ENCODE measurements at places on chromosomes 1 and 21. TPM values are rescaled to one million over a fixed set of nuclear protein-coding genes. Genes with fewer than 3 reads are reported as not detected.

- H3K27ac ChIP-seq: no peak overlapping the region
- no peak for DNase-seq
- H3K4me1 ChIP-seq: no peaks in the 10 kb centered on the region
- no peak overlapping the region for H3K4me3 ChIP-seq
- H3K27me3 ChIP-seq: no peaks in the 10 kb centered on the region
- H3K36me3 ChIP-seq: no peaks in the 10 kb centered on the region
Observed at GRCh38 chr21:25420831-25421230, 186.4 kb downstream of the MRPL39 start.

DNA sequence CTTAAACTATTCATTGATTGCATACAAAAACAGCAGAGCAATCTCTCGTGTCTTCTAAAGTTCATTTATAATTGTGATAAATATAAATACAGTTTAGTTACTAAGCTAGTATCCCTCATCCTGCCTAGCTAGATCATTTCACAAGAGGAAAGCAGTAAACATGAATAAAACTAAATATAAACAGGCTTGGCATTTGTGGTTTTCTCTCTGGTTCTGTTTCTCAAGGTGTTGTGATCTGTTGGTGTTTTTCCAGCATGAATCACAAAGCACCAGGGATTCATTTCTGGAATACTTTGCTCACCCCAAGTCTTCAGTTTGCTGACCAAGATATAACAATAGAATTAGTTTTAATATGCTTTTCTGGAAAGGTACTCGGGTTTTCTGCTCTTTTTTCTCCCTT lies 32.7 kb upstream of the GLIS1 start:
- H3K4me1 ChIP-seq: no peaks in the 10 kb centered on the region
- H3K27me3 ChIP-seq: no peaks in the 10 kb centered on the region
- H3K36me3 ChIP-seq: peaks cover 9% of the 10 kb centered on the region
- H3K27ac ChIP-seq: no peak overlapping the region
- H3K4me3 ChIP-seq: no peak overlapping the region
- no peak for DNase-seq

- H3K36me3 ChIP-seq: peaks cover 14% of the 10 kb centered on the region
- H3K27me3 ChIP-seq: no peaks in the 10 kb centered on the region
- H3K4me1 ChIP-seq: peaks cover 8% of the 10 kb centered on the region
- H3K4me3 ChIP-seq: no peak overlapping the region
- DNase-seq: no peak
- no peak overlapping the region for H3K27ac ChIP-seq
Observed at GRCh38 chr1:215594640-215595039, 27.5 kb downstream of the KCTD3 start.

DNA sequence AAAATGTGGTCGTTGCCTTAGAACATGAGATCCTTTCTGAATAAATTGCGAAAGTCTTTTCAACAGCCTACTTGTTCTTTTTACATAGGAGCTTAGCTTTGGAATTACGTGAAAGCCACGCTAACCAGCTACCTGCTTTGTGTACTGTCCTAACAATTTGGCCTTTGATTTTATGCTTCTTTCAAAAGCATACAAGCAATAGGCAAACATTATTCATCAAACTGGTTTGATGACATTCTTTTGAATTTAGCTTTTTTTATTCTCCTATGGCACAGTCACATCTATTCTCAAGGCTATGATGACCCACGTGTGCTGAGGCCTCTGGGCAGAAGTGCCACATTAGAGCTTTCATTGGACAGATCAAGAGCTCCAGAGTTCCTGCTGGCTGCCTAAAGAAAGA lies 178.0 kb upstream of the DPT start:
- H3K36me3 ChIP-seq: no peaks in the 10 kb centered on the region
- DNase-seq: no peak
- H3K4me1 ChIP-seq: no peaks in the 10 kb centered on the region
- no peak overlapping the region for H3K27ac ChIP-seq
- no peaks in the 10 kb centered on the region for H3K27me3 ChIP-seq
- H3K4me3 ChIP-seq: no peak overlapping the region

- DNase-seq: no peak
- no peaks in the 10 kb centered on the region for H3K27me3 ChIP-seq
- no peak overlapping the region for H3K27ac ChIP-seq
- H3K4me1 ChIP-seq: no peaks in the 10 kb centered on the region
Observed at GRCh38 chr1:87929906-87930305, 601.2 kb downstream of the LMO4 start.

DNA sequence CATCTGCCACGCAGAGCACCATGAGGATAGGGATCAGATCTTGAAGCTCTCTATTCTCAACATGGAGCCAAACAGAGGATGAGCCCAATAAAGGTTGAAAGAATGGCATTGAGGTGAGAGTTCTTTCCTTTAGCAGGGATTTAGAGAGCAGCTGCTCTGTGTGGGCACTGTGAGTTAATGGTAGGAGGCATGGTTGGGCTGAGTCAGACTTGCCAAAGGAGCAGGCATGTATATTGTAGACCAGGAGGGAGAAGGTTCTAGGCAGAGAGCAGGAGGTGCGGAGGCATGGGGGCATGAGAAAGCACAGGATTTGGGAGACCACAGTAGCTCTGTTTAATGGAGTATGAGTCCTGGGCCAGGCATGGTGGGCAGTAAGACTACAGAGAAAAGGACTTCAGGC lies 32.0 kb downstream of the TMEM53 start:
- H3K36me3 ChIP-seq: peaks cover 15% of the 10 kb centered on the region
- H3K4me3 ChIP-seq: no peak overlapping the region
- peaks cover 51% of the 10 kb centered on the region for H3K4me1 ChIP-seq
- H3K27me3 ChIP-seq: no peaks in the 10 kb centered on the region
- DNase-seq: no peak
- H3K27ac ChIP-seq: no peak overlapping the region

Gene ATP5PO
- polyA plus RNA-seq: 157 TPM

GRCh38 chr1:68047659-68048026 lies 2.8 kb downstream of the DIRAS3 start:
- H3K4me3 ChIP-seq: no peak overlapping the region
- H3K4me1 ChIP-seq: no peaks in the 10 kb centered on the region
- DNase-seq: no peak
- no peaks in the 10 kb centered on the region for H3K27me3 ChIP-seq
- no peaks in the 10 kb centered on the region for H3K36me3 ChIP-seq

Gene TRIM58
- 0.06 TPM for polyA plus RNA-seq

DNA sequence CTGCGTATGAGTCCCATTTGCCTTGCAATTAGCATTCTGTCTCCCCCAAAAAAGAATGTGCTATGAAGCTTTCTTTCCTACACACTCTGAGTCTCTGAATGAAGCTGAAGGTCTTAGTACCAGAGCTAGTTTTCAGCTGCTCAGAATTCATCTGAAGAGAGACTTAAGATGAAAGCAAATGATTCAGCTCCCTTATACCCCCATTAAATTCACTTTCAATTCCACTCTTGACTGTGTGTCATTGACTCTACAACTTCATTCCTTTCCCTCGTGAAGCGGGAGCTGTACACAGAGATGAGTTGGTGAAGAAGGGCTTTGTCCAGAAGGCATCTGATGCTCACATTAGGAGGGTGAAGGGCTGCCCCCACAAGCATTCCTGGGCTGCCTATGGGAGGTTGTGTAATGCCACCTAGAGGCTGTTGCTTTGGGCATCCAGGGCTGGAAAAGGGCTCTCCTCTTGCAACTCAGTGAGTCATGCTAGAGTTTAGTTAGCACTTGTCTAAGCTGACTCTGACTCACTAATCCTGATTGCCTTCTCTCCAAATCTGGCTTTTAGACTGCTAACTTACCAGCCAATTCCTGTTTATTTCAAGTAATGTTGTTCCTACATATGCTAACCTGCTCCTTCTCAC lies 1.8 kb downstream of the SPRR1B start:
- no peaks in the 10 kb centered on the region for H3K27me3 ChIP-seq
- H3K27ac ChIP-seq: no peak overlapping the region
- DNase-seq: no peak
- H3K36me3 ChIP-seq: no peaks in the 10 kb centered on the region
- H3K4me1 ChIP-seq: no peaks in the 10 kb centered on the region
- H3K4me3 ChIP-seq: no peak overlapping the region

Gene SCP2
- 330 TPM for polyA plus RNA-seq

Gene CLDN8
- polyA plus RNA-seq: 0.10 TPM

DNA sequence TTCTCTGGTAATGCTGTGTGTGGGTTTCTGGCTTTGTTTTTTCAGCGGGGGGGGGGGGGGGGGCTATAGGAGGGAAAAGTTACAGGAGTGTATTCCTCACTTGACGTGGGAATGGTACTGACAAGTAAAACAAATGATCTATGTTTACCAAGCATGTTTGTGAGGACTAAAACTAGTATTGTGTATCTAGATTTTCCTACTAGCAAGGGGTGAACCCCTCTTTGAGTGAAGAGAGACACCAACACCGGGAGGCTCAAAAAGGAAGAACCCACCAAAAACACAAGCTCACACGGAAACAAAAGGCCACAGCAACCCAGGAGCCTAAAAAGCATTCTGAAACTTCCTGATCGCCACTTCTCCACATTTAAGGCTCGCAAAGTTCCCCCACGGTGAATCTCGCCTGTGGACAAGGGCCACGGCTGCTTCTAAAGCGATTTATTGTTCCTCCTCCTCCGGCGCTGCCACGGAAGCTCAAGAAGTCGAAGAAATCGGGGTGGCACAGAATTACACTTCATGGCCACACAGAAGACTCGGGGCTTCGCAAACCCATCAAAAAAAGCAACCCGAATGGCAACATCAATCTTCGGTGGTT lies 703 bp downstream of the PUM1 start:
- no peaks in the 10 kb centered on the region for H3K36me3 ChIP-seq
- peaks cover 6% of the 10 kb centered on the region for H3K4me1 ChIP-seq
- H3K27ac ChIP-seq: peak overlapping the region; percentile 97
- H3K4me3 ChIP-seq: peak overlapping the region; percentile 97
- no peaks in the 10 kb centered on the region for H3K27me3 ChIP-seq

GRCh38 chr1:111618081-111618480 lies 1.5 kb upstream of the RAP1A start:
- no peaks in the 10 kb centered on the region for H3K27me3 ChIP-seq
- H3K4me3 ChIP-seq: no peak overlapping the region
- H3K4me1 ChIP-seq: peaks cover 17% of the 10 kb centered on the region
- no peak for DNase-seq
- no peaks in the 10 kb centered on the region for H3K36me3 ChIP-seq

- H3K27me3 ChIP-seq: peaks cover 10% of the 10 kb centered on the region
- no peaks in the 10 kb centered on the region for H3K36me3 ChIP-seq
- H3K4me3 ChIP-seq: no peak overlapping the region
- DNase-seq: no peak
- H3K27ac ChIP-seq: no peak overlapping the region
Observed at GRCh38 chr1:205449750-205450443, 5.9 kb downstream of the BLACAT1 start.

Gene SERTAD4
- polyA plus RNA-seq: not detected

Gene TMEM125
- 0.21 TPM for polyA plus RNA-seq

- H3K4me3 ChIP-seq: no peak overlapping the region
- H3K4me1 ChIP-seq: no peaks in the 10 kb centered on the region
- H3K27ac ChIP-seq: no peak overlapping the region
- H3K27me3 ChIP-seq: no peaks in the 10 kb centered on the region
- no peaks in the 10 kb centered on the region for H3K36me3 ChIP-seq
- DNase-seq: no peak
Observed at GRCh38 chr1:96634883-96635282, 86.7 kb upstream of the PTBP2 start.

DNA sequence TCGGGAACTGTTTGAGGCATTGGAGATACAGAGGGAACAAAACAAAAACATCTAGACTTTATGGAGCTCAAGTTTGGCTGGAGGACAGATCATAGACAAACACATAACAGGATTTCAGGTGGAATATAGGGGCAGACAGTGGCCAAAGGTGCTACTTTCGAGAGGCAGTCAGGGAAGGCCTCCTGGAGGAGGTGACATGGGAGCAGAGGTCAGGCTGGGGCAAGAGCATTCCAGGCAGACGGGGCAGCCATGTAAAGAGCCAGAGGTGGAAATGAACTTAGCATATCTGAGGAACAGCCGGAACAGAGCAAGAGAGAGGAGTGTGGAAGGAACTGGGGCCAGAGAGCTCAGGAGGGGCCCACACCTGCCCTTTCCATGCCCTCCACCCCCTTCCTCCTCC lies 122.3 kb downstream of the DMRTB1 start:
- DNase-seq: no peak
- no peaks in the 10 kb centered on the region for H3K27me3 ChIP-seq
- no peak overlapping the region for H3K27ac ChIP-seq
- H3K4me1 ChIP-seq: no peaks in the 10 kb centered on the region
- H3K36me3 ChIP-seq: no peaks in the 10 kb centered on the region

- H3K4me1 ChIP-seq: peaks cover 20% of the 10 kb centered on the region
- DNase-seq: no peak
- no peak overlapping the region for H3K27ac ChIP-seq
- no peaks in the 10 kb centered on the region for H3K36me3 ChIP-seq
Observed at GRCh38 chr21:42671778-42672593, 18.6 kb downstream of the PDE9A start.

DNA sequence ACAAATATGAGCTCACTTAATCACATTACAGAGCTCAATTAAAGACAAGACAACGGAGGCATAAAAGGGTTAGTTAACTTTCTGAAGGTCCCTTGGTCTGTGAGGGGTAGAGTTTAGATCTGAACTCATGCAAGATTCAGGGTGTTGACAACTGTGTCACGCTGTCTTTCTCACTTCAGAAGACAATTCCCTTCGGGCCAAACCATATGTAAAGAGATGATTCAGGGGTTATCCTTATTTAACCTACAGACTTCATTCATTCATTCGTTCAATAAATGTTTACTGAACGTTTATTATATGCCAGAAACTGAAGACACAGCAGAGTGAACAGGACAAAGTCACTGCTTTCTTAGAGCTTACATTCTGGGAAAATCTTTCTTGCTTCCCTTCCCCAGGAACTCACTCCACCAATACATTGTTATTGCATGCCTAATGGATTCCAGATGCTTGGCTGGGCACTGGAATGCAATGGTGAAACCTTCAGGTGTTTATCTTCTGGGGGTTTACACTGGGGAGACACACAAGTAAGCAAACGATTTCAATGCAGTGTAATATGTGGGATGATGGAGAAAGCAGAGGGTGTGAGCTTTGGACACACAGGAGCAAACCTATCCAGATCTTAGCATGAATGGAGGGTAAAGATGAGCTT lies 6.4 kb downstream of the XCL1 start:
- no peak for DNase-seq
- no peak overlapping the region for H3K4me3 ChIP-seq
- no peaks in the 10 kb centered on the region for H3K4me1 ChIP-seq
- H3K27me3 ChIP-seq: no peaks in the 10 kb centered on the region
- no peaks in the 10 kb centered on the region for H3K36me3 ChIP-seq

Gene FMO5
- 36.0 TPM for polyA plus RNA-seq

- no peaks in the 10 kb centered on the region for H3K27me3 ChIP-seq
- no peaks in the 10 kb centered on the region for H3K4me1 ChIP-seq
- H3K4me3 ChIP-seq: no peak overlapping the region
- no peaks in the 10 kb centered on the region for H3K36me3 ChIP-seq
Observed at GRCh38 chr1:3292051-3292722, 162.3 kb upstream of the ARHGEF16 start.

- no peak overlapping the region for H3K4me3 ChIP-seq
- no peaks in the 10 kb centered on the region for H3K36me3 ChIP-seq
- H3K4me1 ChIP-seq: no peaks in the 10 kb centered on the region
Observed at GRCh38 chr1:101820071-101820470, 176.7 kb downstream of the OLFM3 start.

DNA sequence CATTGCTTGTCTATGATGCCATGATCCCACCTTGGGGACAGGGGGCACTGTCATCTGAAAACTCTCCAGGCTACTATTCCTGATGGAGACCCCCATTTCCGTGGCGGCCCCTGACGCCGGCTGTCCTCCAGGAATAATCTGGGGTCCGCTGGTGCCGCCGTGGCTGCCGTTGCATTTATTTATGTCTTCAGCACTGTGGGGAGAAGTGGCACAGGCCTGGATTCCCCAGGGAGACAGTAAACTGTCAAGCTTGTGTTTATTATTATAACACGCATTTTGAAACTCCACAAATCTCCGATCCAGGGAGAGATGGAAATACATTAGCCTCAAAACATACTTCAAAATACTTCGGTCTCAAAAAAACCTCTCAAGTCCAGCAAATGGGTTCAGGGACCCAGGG lies 126.9 kb upstream of the C1orf174 start:
- H3K27me3 ChIP-seq: no peaks in the 10 kb centered on the region
- no peak overlapping the region for H3K4me3 ChIP-seq
- no peak for DNase-seq
- no peaks in the 10 kb centered on the region for H3K36me3 ChIP-seq
- H3K27ac ChIP-seq: no peak overlapping the region

Data from liver (tissue), 10 donors.